ENCODE measurements at places on chromosomes 4 and X.

DNA sequence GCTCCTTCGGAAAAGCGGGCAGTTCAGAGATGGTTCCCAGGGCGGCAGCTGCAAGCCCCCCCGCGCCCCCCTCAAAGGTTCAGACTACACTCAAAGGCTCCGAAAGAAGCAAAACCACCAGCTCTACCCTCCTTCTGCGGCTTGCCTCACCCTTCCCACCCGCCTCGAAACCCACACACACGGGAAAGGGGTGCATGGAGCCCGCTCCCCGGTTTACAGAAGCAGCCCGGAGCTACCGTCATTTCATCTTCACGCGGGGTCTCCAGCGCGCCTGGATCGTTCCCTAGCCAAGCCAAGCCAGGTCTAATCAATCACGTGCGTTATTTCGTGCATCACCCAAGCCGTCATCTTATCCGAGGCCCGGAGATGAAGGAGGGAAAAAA lies 1.2 kb downstream of the NLGN4X start:
- no peak for DNase-seq

GRCh38 chr4:168337550-168337940 lies 19.0 kb upstream of the DDX60 start:
- DNase-seq, result no peak

DNA sequence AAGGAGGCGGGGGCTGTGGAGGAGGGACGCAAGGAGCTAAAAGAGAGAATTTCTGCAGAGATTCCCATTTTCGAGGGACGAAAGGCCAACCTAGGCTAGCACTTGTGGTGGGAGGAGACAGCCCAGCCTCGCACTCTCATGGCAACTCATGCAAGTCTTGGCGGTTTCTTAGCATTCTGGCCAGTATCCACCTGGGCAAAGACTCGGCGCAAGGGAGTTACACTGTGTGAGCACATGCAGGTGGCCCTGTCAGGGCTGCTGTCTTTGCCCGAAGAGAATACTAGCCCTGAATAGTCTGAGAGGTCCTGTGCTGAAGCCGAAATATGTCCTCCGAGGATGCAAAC lies 15.5 kb downstream of the MCF2 start:
- DNase-seq, result no peak

DNA sequence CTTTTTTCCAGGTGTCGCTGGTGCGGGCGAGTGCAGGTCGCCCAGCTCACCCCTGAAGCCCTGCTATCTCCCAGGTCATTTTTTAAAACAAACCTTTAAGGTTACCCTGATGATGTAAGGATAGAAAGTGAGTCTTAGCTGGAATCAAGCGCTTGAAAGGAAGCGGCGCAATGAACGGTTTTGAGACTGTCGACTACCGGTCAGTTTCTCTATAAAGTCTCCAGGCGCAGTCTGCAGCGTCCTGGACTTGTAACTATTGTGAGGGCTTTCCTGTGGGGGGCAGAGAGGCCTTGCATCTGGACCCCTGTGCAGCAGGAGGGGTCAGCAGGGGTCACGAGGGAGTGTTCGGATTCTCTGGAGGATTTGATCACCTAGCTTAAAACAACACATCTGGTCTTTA lies 1.6 kb downstream of the KIT start:
- no peak for DNase-seq

DNA sequence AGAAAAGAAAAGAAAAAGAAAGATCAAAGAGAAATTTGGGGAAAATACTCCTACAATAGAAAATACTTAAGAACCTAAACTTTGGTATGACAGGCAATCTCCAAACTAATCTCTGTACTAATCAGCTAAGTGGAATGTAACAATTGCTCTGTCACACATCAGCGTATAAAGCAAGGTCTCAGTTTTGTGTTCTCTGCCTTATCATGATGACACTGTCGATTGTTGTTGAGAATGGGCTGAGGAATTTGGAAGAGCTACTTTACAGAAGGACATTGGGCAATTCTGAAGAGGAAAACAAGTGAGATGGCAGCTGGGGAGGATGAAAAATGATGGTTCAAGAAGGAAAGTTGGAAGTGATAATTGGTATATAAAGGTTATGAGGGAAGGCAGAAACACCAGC lies 486.0 kb upstream of the HTR2C start:
- no peak for DNase-seq

- DNase-seq, result no peak
Observed at GRCh38 chr4:123554801-123555232, 158.2 kb downstream of the SPRY1 start.

DNA sequence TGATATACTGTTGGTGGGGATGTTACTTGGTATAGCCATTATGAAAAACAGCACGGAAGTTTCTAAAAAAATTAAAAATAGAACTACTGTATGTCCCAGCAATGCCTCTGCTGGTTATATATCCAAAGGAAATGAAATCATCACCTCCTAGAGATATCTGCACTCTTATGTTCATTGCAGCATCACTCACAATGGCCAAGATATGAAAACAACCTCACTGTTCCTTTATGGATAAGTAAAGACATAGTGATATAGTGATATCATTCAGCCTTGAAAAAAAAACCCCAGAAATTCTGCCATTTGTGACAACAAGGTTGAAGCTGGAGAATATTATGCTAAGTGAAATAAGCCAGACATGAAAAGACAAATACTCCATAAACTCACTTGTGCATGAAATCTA lies 543.8 kb upstream of the SLIT2 start:
- DNase-seq, result no peak

- DNase-seq, result no peak
Observed at GRCh38 chrX:103734125-103734760, 23.5 kb downstream of the TMEM31 start.

GRCh38 chrX:44914532-44915198 lies 41.7 kb downstream of the KDM6A start:
- DNase-seq, result no peak

GRCh38 chrX:154430916-154431315 lies 2.4 kb downstream of the ATP6AP1 start:
- DNase-seq, result no peak

GRCh38 chr4:164926301-164926700 lies 49.3 kb downstream of the APELA start:
- DNase-seq, result no peak

DNA sequence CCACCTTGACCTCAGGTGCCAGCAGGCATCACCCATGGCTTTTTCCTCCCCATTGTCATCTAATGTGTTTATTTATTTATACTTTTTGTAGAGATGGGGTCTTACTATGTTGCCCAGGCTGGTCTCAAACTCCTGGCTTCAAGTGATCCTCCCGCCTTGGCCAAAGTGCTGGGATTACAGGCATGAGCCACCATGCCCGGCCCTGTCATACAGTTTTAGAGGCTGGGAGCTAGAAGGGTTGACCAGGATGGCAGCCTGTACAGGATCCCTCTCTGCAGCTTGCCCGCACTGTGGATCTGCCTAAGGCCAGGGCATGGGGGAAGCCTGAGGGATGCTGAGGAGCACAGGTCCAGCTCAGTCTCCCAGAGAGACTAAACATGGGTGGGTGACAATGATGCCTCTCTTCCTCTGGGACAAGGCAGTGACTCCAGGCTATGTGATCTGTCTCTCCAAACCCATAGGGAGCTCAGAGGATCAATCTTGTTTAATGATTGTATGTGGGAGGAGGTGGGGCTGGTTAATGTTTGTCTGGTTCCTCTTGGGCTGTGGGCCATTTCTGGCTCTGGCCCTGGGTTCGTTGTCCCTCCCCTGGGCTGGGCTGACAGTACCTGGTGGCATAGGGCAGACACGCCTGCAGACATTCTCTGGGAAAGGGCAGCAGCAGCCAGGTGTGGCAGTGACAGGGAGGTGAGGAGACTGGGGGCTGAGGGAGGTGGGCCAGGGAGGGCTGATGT lies 8.3 kb upstream of the GJB1 start:
- peak; percentile 11 for DNase-seq

DNA sequence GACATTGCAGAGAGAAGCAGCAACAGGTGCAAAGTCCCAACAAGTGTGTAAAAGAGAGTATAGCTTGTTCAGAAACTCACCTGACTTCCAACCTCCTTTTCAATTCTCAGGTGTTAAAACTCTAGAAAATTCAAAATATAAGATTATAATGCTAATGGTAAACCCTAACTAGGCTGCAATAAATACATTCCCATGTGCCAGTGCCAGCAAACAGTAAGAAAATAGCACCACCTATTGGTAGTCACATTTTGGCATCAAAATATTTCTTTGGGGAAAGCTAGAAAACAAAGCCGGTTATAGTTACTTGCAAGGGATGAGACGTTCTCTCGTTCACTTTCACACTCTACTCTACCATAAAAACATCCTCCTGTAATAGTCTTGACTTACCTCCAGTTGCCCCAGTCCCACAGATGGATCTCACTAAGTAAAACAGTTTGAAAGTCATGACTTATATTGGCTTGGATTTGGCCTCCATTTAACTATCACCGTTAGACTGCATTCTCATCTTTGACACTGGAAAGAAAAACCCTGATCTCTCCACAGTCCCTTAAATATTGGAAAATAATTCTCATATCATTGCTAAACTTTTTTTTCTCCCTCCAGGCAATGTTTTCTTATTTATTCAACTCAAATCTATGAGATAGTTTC lies 9.6 kb downstream of the BMP3 start:
- DNase-seq, result no peak

GRCh38 chr4:83783215-83783614 lies 247.3 kb downstream of the GPAT3 start:
- no peak for DNase-seq

DNA sequence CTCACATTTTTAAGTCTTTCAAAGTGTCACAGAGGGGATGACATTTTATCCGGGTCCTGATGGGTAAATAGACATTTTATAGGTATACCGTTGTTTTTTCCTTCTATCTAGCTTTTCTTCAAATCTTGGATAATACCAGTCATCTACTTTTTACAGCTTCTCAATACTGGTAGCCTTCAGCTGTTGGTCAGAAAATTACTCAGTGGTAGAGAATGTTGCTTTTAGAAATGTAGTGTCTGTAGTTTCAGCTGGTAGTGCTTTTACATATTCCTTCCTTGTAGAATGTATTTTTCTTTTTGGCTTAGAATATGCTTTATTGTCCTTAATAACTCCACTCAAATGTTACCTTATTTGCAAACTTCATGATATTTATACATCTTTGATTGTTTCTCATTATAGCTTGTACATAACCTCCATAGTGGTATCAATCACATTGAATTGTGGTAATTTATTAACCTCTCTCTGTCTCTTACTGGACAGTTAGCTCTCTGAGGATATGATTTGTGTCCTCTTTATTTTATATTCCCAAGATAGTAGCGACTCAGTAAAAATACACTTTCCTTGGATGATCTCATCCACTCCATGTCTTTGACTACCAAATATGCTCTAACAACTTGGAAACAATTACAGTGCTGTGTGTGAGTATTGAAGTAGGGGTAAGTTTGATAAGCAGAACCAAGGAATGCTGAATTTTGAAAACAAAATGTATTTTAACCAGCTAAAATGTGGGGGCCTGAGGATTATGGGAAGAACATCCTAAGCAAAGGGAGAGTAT lies 53.8 kb downstream of the RAP1GDS1 start:
- no peak for DNase-seq

DNA sequence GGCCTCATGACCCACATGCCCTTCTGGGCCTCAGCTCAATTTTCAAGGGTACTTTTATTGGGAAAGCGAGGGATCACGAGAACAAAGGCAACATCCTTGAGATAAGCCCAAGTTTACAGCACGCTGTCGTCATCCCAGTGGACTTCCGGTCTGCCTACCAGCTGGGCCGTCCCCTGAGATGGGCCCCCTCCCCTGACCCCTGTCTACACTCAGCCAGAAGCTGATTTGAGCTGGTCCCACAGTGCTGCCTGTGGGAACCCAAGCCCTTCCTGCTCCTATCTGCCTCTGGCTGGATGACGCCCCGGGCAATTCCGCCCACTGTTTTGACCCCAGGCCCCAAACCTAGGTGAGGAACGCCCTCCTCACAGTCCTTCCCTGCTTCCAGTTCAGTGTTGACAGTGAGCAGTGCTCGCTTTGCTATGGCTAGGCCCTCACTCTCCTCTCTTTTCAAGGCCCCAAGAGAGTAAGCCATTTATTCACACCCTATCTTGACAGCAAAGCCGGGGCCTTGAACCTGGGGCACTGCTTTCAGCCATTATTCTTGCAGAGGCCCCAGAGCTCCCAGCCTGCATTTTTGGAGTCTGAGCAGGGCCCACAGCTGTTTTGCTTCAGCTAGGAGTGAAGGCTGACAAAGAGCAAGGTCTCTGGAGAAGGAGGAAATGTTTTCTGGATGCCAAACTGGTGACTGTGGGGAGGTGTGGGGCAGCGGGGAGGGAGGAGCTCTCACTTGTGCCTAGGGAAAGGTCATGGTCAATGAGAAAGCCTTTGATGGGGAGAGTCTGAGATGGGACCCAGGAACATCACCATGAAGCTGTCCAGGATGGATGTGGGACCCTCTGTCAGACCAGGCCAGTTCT lies 164.6 kb upstream of the BCOR start:
- no peak for DNase-seq

GRCh38 chr4:185276036-185276435 lies 66.6 kb downstream of the SNX25 start:
- DNase-seq, result no peak

Data from progenitor cell of endocrine pancreas (in vitro differentiated cells).